ENCODE measurements at places on chromosomes 6 and 20.

DNA sequence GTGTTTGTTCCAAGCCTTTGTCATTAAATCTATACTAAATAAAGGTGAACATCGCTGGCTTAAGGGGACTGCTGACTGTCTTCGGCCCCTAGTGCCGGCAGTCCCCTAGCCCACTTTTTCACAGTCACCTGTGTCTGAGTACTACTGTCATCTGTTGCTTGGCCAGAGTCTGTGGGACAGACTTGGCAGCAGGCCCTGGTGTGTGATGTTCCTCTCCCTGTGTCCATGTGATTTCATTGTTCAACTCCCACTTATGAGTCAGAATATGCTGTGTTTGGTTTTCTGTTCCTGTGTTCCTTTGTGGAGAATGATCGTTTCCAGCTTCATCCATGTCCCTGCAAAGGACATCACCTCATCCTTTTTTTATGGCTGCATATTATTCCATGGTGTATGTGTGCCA lies 133.4 kb downstream of the HAO1 start:
- no peak for DNase-seq

DNA sequence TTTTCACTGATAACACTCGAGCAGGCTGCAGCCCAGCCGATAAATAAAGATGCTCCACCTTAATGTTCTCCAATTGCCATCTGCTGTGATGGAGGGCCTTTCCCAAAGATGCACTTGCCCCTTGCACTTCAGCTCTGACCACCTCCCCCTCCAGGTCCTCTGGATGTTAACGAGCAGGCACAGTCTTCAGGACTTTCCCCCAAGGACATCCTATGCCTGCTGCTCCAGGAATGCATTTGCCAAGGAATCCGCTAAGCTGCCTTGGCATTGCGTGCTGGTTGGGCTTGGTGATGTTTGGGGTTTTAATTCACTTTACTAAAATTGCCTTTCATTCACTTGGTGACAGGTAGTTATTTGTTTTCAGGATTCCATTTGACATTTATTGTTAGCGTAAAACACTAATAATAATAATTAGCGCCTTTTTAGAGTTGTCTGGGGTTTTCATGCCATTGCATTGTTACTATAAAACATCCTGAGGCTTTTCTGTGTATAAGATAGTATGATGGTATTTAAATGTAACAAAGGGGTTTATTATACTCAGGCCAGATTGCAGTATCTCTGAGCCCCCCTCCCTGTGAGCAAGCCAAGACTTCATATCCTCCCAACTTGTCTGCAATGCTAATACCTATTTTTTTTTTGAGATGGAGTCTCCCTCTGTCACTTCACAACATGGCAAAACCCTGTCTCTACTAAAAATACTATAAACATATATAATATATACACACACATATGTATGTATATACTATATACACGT lies 66.7 kb upstream of the TSHZ2 start:
- DNase-seq = no peak

DNA sequence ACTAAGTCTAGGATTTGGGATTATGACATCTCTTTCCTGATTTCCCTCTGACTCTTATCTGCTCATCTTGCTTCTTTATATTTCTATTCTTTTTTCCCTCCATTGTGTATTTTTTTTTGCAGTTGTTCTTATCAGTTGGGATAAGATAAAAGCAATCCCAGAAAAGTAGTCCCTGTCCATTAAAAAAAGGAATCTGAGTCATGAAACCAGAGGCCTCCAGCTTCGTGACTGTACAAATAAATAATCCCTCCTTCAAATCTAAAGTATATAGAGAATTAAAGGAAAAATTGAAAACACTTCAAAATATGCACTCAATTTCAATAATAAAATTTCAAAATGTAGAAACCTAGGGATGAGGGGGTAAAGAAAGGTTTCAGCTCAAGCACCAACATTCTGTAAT lies 317.8 kb upstream of the NT5E start:
- no peak for DNase-seq

- no peak for DNase-seq
Observed at GRCh38 chr20:3378138-3378537, 29.3 kb downstream of the DNAAF9 start.

DNA sequence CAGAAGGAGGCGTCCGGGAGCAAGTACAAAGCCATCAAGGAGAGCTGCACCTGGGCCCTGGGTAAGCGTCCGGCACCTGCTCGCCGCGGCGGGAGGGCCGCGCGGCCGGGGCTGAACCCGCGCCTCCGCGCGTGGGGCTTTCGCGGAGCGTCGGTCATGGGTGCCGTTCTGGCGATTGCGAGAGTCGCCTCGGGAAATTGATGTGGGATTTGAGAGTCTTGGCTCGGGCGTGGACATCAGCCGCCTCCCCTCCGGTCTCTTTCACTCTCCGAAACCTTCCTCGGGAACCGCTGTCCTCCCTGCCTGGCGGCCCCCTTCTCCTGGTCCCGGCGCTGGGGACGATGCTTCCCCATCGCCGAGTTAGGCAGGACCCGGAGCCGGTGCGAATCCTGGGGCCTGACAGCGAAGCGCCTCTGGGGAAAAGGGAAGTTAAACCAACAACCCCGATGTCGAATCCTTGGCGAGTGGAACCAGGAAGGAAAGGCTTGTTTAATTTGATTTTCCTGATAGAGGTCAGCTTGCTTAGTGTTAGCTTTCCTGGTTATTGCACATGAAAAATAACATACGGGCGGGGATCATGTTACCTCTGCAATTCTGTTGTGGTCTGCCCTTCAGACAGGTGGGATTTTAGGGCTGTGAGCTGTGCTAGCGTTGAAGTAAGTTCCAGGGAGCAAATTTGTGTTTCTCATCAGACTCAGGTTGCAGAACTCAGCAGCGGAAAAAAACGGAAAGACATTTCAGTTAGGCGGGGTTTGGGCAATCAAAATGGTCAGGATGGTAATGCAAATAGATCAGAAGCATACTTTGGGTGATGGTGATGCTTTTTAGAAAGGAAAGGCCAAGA lies 594 bp downstream of the ARFGEF3 start:
- no peak for DNase-seq

DNA sequence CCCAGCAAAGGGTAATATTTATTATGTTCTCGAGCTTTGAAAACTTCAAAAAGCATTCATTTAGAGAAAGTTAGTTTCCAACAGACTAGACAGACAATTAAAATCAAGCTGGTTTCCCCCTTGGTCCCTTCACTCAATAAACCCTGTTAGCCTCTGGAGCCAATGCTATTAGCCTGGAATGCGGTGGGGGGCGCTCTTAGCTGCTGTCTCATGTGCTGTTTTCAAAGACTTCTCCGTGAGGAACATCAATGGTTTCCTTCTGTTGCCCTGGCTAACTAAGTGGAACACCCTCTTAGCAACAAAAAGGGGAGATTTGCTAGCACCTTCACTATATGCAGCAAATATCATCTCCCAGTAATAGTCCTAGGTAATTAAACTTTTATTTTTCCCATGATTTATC lies 86.4 kb downstream of the LY86 start:
- DNase-seq = no peak

- no peak for DNase-seq
Observed at GRCh38 chr20:63876489-63877036, 11.5 kb downstream of the TPD52L2 start.

DNA sequence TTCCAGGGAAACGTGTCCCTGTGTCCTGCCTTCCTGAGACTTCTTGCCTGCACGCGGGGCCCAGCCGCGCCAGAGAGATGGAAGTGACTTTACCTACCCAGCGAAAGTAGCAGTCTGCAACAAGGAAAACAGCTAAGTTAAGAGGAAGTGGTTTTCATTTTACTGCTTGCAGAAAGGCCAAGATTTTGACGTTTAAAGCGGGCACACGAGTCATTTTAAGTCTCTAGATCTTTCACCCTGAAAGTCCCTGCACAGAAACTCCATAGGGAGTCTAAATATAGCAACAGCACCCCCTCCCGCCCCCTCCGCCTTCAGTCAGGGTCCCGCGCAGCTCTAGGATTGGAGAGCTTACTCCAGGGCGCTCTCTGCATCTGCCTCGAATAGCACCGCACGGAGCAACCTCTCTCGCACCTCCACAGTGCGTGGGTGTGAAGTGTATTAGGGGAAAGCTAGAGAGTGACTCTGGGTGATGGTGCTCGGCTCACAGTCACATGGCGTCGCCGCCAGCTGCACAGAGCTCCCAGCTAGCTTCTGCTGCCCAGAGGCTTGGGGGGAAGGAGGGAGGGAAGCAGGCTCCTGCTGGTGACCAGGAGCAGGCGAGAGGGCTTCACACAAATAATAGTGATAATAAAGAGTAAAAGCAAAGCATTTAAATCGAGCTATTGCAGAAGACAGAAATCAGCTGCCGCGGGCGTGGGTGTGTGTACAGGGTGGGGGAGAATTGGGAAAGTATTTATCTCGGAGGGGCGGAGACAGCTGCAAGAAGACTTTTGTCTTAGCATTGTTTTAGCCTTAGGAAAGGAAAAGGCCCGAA lies 1.8 kb upstream of the KCNQ5 start:
- peak; percentile 78 for DNase-seq

DNA sequence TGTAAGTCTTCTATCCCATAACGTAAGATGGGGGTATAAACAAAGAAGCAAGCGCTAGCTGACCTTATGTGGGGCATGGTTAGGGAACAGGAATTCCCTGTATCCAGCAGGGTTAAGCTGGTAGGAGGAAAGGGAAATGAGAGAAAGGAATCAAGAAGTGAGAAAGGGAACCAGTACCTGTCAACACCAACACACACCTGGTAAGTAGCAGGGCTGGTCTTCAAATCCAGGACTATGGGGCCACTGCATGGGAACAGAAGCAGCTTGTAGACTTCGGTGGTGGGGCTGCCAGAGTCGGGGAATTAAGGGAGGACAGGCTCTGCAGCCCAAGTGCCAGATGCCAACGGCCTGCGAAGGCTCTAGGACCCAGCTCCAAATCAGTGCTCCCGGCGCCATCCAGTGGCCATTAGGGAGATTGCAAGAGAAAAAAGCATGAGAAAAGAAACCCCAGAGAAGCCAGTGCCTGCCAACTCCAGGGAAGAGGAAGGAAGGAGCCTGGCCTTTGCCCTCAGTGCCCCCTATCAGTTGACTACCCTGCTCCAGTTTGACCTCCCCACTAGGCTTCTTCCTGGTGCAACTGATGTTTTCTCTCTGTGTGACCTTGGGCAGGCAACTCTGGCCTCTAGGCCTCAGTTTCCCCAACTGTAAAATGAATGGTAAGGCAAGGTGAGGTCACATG lies 15.8 kb upstream of the RBPJL start:
- DNase-seq = peak; percentile 71
